ENCODE measurements at places on chromosomes 1 and 21.
A peak's percentile ranks its signal among the peaks of the same experiment; 100 is the strongest.

DNA sequence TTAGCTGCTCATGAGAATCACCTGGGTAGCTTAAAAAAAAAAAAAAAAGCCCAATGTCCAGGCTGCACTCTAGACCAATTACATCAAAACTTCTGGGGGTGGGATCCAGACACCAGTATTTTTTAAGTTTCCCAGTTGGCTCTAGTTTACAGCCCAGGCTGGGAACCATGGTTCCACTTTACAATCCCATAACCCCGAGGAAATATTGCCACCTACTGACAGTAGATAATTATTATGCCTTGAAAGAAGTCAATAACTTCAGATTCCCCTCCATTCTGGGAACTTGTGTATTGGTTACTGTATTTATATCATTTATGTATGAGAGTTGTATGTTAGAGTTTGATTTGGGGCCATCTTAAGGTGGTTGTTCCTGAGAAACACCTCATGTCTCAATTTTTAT, 100.2 kb downstream of the SPATA46 start:
- peak; percentile 5 for DNase-seq

DNA sequence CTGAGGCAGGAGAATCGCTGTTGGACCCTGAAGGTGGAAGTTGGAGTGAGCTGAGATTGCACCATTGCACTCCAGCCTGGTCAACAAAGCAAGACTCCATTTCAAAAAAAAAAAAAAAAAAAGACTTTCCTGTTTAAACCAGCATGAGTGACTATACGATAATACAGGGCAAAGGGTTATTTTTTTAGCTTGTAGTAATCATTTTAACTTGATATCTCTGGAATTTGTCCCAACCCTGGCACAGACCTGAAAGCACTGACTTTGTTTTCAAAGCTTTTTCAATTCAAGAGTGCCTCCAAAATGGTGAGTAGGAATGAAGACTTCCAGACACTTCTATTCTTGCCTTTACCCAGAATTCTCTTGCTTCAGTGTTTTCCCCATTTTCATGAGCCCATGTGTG, 4.4 kb upstream of the TMCO2 start:
- no peak for DNase-seq

DNA sequence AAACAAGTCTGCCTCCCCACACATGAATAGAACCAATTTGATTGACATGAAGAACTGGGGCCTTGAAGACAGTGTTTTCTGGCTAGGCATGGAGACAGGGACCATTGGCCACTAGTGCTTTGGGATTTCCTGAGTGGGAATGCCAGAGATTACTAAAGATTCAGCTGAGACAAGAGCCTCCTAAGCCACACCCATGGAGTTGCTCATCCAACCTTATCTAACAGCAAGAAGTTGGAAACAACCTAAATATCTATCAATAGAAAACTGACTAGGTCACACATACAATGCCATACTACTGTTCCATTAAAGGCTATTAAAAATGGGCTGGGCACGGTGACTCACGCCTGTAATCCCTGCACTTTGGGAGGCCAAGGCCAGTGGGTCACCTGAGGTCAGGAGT, 184.1 kb downstream of the ZBTB18 start:
- DNase-seq, result no peak

GRCh38 chr1:87436534-87436933, 107.9 kb downstream of the LMO4 start:
- no peak for DNase-seq

DNA sequence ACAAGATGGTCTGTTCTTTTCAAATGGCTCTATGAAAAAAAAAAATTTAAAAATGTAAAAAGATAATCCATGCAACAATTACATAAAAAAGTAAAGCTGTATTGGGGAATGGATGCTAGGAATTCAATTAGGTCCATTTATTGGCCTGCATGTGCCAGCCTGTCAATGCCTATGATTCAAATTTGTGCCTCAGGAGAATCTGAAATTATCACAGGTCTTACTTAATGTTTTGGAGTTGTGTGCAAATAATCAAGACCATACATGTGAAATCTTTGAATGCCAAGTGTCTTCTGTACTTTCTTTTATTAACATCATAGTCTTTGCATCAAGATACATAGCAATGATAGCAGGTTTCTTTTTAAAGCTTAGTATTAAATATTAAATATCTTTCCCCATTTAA, 13.5 kb upstream of the KLHL12 start:
- no peak for DNase-seq

DNA sequence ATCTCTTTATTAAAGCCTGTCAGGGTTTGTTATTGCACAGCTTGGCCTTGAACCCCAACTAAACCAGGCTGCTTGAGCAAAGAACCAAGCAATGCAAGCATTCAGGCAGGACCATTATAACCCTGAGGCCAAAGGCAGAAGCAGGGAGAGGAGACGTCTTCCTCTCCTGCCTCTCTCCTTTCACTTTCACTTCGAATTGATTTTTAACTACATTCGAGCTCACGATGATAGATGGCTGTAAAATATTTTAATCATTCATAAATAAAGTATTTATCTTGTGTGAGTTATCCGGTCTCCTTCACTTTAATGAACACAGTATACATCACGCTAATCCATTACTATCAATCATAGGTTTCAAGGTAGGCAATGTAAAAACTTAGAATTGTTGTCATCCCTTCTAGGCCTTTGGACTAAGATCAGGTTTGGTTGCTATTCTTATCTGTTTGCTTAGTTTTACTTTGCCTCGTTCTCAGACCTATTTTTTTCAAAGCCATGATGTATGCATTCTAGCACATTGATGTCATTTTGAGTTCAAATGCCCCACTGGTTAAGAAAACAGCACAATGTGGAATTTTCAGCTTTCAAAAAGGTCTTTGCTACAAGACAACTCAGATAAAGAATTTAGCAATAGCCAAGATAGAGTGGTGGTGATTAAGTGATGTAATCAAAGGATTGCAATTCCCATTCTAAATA, 480.2 kb upstream of the RUNX1 start:
- peak; percentile 49 for DNase-seq
